ENCODE measurements at places on chromosomes 7 and 10.

GRCh38 chr10:94000638-94001415 is 7.1 kb downstream of the PLCE1 start:
- no peak for DNase-seq

DNA sequence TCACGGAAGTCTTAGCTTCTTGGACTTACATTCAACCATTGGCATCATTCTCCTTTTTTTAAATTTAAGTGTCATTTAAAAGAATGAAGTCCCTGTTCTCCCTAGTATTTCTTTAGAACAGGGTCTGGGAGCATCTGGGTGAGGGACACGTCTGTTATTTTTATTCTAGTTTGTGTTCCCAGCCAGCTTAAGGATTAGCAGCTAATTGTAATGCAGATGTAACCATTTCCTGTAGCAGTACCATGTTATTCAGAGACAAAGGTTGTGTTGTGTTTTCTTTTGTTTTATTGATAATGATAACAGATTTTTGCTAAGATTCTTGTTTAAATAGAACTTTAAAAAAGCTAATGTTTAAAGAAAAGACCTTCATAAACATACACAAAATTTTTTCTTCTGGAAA is 34.3 kb downstream of the BMS1 start:
- no peak for DNase-seq

GRCh38 chr7:154795437-154795836 is 207.5 kb downstream of the PAXIP1 start:
- DNase-seq = no peak

DNA sequence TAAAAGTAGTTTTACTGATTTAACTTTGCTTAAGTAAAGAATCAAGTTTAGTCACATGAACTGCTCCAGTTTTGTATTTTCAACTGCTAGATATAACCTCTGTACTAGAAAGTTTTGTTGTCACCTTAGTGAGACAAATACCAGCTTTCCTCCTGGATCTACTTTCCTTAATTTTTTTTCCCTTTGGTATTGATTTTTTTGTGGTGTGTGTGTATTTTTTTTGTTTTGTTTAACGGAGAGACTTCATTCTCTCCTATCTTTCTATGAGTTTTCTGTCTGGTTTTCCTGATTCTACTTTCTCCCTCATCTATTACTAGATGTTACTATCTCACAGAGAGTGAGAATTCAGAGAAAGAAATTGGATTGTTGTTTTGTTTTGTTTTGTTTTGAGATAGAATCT is 52.0 kb downstream of the TASOR2 start:
- no peak for DNase-seq

DNA sequence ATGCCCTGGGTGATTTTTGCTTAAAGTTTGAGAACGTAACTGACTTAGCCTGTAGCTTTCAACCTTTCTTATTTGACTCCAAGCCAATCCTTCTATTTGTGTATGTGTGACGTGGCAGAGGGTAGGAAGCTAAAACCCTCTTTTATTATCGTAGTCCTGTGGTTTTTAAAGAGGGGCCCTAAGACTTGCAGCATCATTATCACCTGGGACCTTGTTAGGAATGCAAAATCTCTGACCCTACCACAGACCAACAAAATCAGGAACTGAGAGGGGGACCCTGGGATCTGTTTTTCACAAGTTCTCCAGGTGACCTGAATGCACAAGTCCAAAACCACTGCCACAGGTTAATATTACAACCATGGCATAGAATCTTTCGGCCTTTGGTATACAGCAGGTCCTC is 80.1 kb downstream of the OSBPL3 start:
- DNase-seq = no peak

DNA sequence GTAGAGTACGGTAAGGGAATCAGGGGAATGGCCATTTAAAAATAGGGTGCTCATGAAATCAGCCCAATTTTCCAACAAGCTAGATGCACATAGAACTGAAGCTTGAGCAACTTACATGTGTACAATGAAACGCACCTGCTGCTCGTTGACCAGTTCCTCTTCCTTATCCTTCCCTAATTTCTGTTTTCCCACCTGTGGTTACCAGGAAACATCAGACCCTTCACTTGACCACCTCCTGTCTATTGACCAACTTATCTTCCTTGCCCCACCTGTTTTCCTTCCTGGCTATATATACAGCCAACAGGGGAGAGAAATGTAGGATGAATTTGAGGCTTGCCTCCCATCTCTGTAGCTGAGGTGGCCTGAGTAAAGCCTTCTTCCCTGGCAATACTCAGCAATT is 37.8 kb upstream of the RAPGEF5 start:
- DNase-seq = no peak
